Keratinocyte (primary cell): ENCODE measurements at places on chromosomes 12 and 14. TPM values are rescaled to one million over a fixed set of nuclear protein-coding genes. Genes with fewer than 3 reads are reported as not detected.

TAS2R9 gene
- not detected in 3 replicates for polyA plus RNA-seq

NAV3 gene
- 11.2 to 22.9 TPM (median 22.6 TPM) in 3 replicates for polyA plus RNA-seq

ACSS3 gene
- 0.08 to 0.30 TPM (median 0.17 TPM) in 3 replicates for polyA plus RNA-seq

AQP2 gene
- not detected in 3 replicates for polyA plus RNA-seq

DNA sequence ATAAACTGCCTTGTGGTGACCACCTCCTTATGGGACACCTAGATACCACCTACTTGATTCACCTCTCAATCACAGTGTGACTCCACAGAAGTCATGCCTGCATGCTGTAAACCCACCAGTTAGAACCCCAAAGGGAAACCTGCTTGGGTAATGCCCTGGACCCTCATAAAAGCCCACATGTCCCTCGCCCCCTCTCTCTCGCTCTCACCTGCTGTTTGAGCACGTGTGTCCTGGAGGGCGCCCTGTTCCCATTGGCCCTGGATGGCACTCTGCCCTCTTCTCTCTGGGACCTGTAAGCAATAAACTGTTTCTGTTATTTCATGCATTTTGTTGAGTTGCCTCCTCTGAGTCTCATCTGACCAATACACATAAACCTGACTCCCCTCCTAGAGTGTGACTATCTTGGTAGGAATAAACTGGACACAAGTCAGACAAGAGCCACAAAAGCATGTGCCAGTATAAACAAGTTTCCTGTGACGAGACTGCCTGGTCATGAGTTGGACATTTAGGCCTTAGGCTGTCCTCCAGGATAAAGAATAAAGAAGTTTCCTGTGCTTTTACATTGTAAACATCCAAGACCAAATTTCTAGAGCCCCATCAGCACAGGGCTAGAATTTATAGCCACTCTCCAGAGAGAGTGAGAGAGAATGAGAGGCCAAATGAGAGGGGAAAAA lies 8.6 kb downstream of the IFI27L2 start:
- peaks cover 8% of the 10 kb centered on the region for H3K27me3 ChIP-seq
- no peak overlapping the region for H3K4me3 ChIP-seq
- peaks cover 2% of the 10 kb centered on the region for H3K36me3 ChIP-seq
- no peak overlapping the region for H3K27ac ChIP-seq
- no peak for DNase-seq

- H3K4me3 ChIP-seq, result no peak overlapping the region
- H3K4me1 ChIP-seq, result peaks cover 9% of the 10 kb centered on the region
- no peak overlapping the region for H3K27ac ChIP-seq
- no peak for DNase-seq
- peaks cover 29% of the 10 kb centered on the region for H3K27me3 ChIP-seq
- no peaks in the 10 kb centered on the region for H3K36me3 ChIP-seq
Measured at GRCh38 chr14:100764471-100765115, 37.9 kb downstream of the DLK1 start.

- no peak for DNase-seq
- peaks cover 4% of the 10 kb centered on the region for H3K36me3 ChIP-seq
- H3K4me1 ChIP-seq, result no peaks in the 10 kb centered on the region
Measured at GRCh38 chr14:30894923-30895515, 20.7 kb downstream of the COCH start.

DNA sequence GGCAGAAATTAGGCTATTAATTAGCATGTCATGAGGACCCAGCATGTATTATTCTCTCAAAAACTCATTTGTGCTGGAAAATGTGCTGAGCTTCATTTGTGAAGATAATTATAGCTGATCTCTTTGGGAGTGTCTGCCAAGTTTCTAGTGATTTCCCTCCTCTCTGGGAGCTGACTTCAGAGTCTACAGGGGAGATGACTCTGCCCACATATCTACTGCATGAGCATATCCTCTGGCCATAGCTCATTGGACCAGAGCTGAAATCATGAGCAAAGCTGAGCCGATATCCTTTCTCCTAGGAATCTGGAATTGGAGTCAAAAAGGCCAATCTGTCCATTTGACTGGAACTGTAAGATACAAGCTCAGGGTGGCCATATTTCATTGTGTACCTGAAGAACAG lies 5.9 kb downstream of the CCDC198 start:
- no peak overlapping the region for H3K27ac ChIP-seq
- peaks cover 2% of the 10 kb centered on the region for H3K27me3 ChIP-seq
- H3K36me3 ChIP-seq, result no peaks in the 10 kb centered on the region
- DNase-seq, result no peak
- H3K4me1 ChIP-seq, result no peaks in the 10 kb centered on the region
- no peak overlapping the region for H3K4me3 ChIP-seq

DNA sequence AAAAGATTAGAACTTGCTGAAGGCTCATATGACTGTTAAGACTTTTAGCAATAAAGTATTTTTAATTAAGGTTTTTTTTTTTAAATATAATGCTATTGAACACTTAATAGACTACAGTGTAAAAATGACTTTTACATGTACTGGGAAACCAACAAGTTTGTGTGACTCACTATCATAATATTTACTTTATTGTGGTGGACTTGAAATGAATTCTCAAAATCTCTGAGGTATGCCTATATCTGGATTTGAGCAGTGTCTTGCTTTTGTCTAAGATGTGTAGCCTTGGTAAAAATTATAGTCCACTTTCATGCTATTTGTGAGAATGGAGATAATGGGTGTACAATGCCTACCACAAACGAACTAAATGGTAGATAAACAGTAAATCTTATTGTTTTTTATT lies 33.9 kb upstream of the NAV3 start:
- no peaks in the 10 kb centered on the region for H3K36me3 ChIP-seq
- H3K4me3 ChIP-seq, result no peak overlapping the region
- H3K27me3 ChIP-seq, result no peaks in the 10 kb centered on the region
- no peak overlapping the region for H3K27ac ChIP-seq
- DNase-seq, result no peak

GRCh38 chr14:91249841-91250616 lies 5.5 kb upstream of the GPR68 start:
- H3K27me3 ChIP-seq, result no peaks in the 10 kb centered on the region
- peaks cover 12% of the 10 kb centered on the region for H3K4me1 ChIP-seq
- H3K27ac ChIP-seq, result no peak overlapping the region
- DNase-seq, result no peak
- no peaks in the 10 kb centered on the region for H3K36me3 ChIP-seq

GRCh38 chr12:11677752-11678151 lies 28.3 kb downstream of the ETV6 start:
- H3K27me3 ChIP-seq, result no peaks in the 10 kb centered on the region
- no peak overlapping the region for H3K4me3 ChIP-seq

GRCh38 chr14:61753631-61754030 lies 8.6 kb upstream of the SNAPC1 start:
- no peak for DNase-seq
- H3K4me3 ChIP-seq, result no peak overlapping the region
- H3K27me3 ChIP-seq, result no peaks in the 10 kb centered on the region
- no peak overlapping the region for H3K27ac ChIP-seq
- no peaks in the 10 kb centered on the region for H3K36me3 ChIP-seq
- peaks cover 29% of the 10 kb centered on the region for H3K4me1 ChIP-seq

GRCh38 chr12:42961395-42961794 lies 371.8 kb upstream of the PRICKLE1 start:
- no peaks in the 10 kb centered on the region for H3K27me3 ChIP-seq
- H3K36me3 ChIP-seq, result no peaks in the 10 kb centered on the region
- no peak overlapping the region for H3K4me3 ChIP-seq
- peak; percentile 98 for DNase-seq
- peaks cover 51% of the 10 kb centered on the region for H3K4me1 ChIP-seq

DNA sequence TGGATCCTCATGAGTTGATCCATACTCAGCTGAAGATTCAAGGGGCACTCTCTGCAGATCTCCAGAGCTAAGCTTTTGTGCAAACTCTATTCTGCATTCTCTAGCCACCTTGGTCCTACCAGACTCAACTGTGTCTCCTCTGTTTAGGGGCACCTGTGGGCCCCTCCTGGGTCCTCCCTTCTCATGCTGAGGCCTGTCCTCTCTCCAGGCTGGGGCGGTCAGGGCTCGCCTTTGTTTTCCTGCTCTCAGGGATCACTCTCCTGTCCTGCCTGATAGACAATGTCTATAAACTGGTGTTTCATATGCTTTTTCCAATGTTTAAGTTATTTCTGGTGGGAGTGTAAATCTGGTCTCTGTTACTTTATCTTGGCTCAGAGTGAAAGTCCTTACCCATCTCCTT lies 11.6 kb upstream of the KIF26A start:
- H3K27ac ChIP-seq, result no peak overlapping the region
- DNase-seq, result no peak

- H3K27ac ChIP-seq, result no peak overlapping the region
- H3K36me3 ChIP-seq, result no peaks in the 10 kb centered on the region
- peaks cover 2% of the 10 kb centered on the region for H3K27me3 ChIP-seq
- no peaks in the 10 kb centered on the region for H3K4me1 ChIP-seq
Measured at GRCh38 chr12:21683115-21683514, 25.5 kb upstream of the LDHB start.

GRCh38 chr12:9699898-9700605 lies 30.5 kb downstream of the CLEC2D start:
- H3K36me3 ChIP-seq, result no peaks in the 10 kb centered on the region
- H3K27me3 ChIP-seq, result no peaks in the 10 kb centered on the region
- H3K4me1 ChIP-seq, result no peaks in the 10 kb centered on the region
- no peak overlapping the region for H3K27ac ChIP-seq
- no peak for DNase-seq

- DNase-seq, result no peak
- H3K27ac ChIP-seq, result no peak overlapping the region
- H3K4me3 ChIP-seq, result no peak overlapping the region
- no peaks in the 10 kb centered on the region for H3K27me3 ChIP-seq
Measured at GRCh38 chr12:101581190-101581589, 13.6 kb upstream of the MYBPC1 start.

- no peaks in the 10 kb centered on the region for H3K27me3 ChIP-seq
- H3K4me1 ChIP-seq, result peaks cover 45% of the 10 kb centered on the region
- H3K27ac ChIP-seq, result peak overlapping the region; percentile 56
- H3K36me3 ChIP-seq, result peaks cover under 1% of the 10 kb centered on the region
- H3K4me3 ChIP-seq, result no peak overlapping the region
Measured at GRCh38 chr14:54683882-54684794, 117.2 kb downstream of the SAMD4A start.

DNA sequence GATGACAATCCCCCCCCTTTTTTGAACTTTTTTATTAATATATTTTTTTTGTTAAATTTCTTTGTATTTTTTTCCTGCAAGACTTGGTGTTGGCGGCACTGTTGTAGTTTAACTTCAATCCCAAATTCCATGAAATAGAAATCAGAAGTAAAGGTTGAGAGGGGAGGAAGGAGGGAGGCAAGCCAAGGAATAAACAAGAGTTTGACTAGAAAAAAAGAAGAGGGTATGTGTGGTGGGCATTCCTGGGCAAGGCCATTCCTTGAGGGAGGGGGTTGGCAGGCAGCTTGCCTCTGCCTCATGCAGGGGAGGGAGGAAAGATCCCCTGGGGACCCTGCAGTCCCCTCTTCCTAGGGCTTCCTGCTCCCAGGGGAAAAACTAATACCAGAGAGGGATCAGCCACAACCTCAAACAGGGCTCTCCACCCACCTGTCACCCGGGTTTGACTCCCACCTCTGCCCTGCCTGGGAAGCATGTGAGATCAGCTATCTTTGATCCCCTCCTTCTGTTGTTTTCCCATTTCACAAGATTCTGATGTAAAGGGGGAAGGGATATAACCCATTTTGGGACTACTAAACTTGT lies 519 bp upstream of the AP1G2 start:
- H3K27ac ChIP-seq, result peak overlapping the region; percentile 72
- H3K36me3 ChIP-seq, result peaks cover 24% of the 10 kb centered on the region
- no peak for DNase-seq

DNA sequence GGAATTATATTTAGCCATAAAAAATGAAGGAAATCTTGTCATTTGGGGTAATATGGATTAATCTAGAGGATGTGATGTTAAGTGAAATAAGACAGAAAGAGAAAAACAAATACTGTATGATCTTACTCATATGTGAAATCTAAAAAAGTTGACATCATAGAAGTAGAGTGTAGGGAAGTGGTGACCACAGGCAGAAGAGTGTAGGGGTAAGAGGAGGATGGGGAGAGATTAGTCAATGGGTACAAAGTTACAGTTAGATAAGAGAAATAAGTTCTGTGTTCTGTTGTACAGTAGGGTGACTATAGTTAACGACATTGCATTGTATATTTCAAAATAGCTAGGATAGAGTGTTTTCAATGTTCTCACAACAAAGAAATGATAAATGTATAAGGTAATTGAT lies 87.0 kb downstream of the TSHR start:
- no peak overlapping the region for H3K27ac ChIP-seq
- H3K4me3 ChIP-seq, result no peak overlapping the region
- H3K36me3 ChIP-seq, result no peaks in the 10 kb centered on the region

GRCh38 chr14:72928872-72929271 lies 2.6 kb downstream of the DCAF4 start:
- no peaks in the 10 kb centered on the region for H3K27me3 ChIP-seq
- H3K27ac ChIP-seq, result no peak overlapping the region
- no peak overlapping the region for H3K4me3 ChIP-seq
- DNase-seq, result no peak

GRCh38 chr12:47164724-47165439 lies 85.1 kb upstream of the AMIGO2 start:
- H3K4me1 ChIP-seq, result no peaks in the 10 kb centered on the region
- H3K36me3 ChIP-seq, result peaks cover 3% of the 10 kb centered on the region
- no peak overlapping the region for H3K27ac ChIP-seq
- H3K4me3 ChIP-seq, result no peak overlapping the region
- no peak for DNase-seq

DNA sequence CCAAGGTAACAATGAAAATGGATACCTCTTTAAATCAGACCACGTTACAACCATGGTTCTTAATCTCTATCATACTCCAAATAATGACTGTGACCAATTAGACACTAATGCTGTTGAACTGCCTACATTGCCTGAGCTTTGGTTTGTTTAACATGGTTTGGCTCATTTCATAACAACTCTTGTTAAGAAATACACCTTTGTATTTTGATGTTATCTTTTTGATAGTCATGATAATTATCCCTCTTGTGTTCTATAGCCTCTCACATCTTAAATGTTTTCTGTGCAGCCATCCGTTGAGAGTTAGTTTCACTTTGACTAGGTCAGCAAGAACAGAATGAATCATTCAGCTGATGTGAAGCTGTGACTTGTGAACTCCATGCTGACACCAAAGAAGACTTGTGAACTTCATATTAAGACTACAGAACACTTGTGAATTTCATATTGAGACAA lies 75.5 kb upstream of the RERGL start:
- no peak overlapping the region for H3K27ac ChIP-seq
- H3K4me3 ChIP-seq, result peak overlapping the region; percentile 51
- no peaks in the 10 kb centered on the region for H3K36me3 ChIP-seq

- no peak overlapping the region for H3K4me3 ChIP-seq
- no peaks in the 10 kb centered on the region for H3K4me1 ChIP-seq
- no peaks in the 10 kb centered on the region for H3K36me3 ChIP-seq
- no peak overlapping the region for H3K27ac ChIP-seq
- DNase-seq, result no peak
Measured at GRCh38 chr14:23439107-23439835, 3.8 kb upstream of the MYH7 start.

- no peaks in the 10 kb centered on the region for H3K27me3 ChIP-seq
- peaks cover 31% of the 10 kb centered on the region for H3K4me1 ChIP-seq
- H3K27ac ChIP-seq, result no peak overlapping the region
- no peak overlapping the region for H3K4me3 ChIP-seq
Measured at GRCh38 chr14:99571303-99571986, 32.6 kb downstream of the CCDC85C start.
